GDM1 (cell line): ENCODE measurements at places on chromosomes 2 and 18.

DNA sequence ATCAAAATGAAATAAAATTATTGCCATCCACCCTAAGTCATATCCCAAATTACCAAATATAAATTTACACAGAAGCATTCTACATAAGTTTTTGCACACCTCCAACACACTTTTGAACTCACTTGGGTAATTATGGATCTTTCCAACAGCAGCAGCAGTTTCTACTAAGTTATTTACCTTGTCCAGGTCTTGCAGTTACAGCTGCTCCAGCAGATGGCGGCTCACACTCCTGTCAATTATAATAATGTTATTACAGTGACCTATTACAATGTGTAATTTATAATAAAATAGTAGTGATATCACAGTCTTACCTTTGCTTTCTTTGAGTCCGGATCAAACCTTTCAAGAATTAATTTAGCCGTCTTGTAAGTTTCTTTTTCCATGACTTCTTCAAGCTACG, 37.9 kb downstream of the LNPK start:
- no peak for DNase-seq

DNA sequence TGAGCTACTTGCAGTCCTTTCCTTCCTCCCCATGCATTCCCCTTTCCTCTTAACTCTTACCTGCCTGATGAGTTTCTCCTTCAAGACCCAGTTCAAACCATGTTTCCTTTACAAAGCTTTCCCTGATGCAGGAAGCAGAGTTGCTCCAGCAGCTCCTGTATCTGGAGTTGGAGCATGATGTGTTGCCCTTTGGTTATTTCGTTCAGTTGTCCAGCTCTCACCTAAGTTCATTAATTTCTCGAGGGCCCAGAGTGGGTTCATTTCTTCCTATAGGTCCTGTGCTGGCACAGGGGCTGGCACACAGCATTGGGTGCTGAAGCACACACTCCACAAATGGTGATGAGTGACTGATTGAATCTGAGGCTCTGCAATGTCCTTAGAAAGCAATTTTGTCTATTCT, 23.0 kb upstream of the TMEM214 start:
- no peak for DNase-seq

GRCh38 chr2:67733517-67733916, 329.3 kb downstream of the C1D start:
- DNase-seq: no peak

- DNase-seq: no peak
Measured at GRCh38 chr2:239884875-239885274, 140.3 kb downstream of the NDUFA10 start.

DNA sequence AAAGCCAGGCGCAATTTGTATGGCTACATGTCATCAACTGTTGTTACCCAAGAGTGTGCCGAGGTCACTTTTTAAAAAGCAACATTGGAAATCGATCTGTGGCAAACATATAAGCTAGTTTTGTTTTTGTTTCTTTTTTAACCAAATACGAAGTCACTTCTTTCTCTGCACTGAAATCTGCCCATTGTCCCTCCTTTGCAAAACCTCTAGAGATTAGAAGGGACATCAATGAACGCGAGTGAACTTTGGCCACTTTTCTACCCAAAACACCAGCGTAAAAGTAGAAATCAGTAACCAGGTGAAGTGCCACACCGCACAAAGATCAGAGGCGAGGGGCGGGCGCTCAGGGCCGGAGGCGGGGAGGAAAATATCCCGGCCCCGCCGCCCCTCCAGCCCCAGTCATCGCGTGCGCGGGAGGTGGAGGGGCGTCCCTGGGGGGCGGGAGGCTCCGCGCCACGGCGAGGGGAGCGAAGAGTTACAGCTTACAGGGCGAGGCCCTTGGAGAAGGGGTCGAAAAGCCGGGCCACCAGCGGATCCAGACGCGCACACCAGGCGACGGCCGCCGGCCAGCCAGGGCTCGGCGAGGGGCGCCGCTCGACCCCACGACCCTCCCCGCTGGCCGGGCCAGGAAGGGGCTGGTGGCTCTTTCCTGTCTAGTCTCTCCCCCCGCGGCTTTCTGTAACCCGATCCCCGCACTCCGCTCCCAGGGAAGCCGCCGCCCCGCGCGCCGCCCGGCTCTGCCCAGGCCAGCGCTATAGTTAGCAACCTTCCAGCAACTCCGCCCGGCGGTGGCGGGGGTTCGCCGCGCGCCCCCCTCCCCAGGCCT, 993 bp downstream of the RBMS1 start:
- DNase-seq: peak; percentile 19

DNA sequence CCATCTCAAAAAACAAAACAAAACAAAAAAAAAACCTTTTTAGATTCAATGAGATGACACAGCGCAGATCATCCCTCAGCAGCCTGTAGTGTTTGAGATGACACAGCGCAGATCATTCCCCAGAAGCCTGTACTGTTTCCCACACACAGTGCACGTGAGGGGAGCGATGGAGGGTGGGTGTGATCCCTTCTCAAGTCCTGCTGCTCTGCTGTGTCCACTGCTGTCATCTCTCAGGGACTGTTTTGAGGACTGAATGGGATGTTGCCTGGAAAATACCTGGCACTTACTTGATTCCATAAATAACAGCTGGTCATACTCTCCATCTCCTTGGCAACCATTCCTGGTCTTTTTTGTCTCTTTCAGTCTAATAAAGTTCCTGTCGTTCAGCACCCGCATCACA, 25.7 kb downstream of the TGOLN2 start:
- no peak for DNase-seq

GRCh38 chr2:177585234-177585863, 192.8 kb downstream of the AGPS start:
- no peak for DNase-seq

GRCh38 chr2:68822207-68822872, 48.9 kb downstream of the BMP10 start:
- DNase-seq: no peak
